Thyroid gland (tissue), 4 donors: ENCODE measurements at places on chromosomes 12 and 14. TPM values are rescaled to one million over a fixed set of nuclear protein-coding genes. Genes with fewer than 3 reads are reported as not detected.
A peak's percentile ranks its signal among the peaks of the same experiment; 100 is the strongest.

DNA sequence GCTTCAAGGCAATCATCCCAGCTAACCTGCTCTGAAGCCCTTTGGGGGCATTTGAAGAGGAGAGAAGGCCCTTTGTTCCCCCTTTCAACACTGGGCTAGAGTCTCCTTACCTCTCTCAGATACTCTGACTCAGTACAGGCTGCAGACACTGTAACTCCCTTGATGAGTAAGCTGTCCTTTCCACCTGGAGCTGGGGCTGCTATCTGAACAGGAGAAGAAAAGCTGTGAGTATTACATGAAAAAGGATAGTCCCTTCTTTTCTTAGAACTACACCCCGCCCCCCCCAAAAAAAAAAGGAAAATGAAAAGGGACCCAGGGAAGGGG, 186.6 kb upstream of the PLEKHG7 start:
- no peak for DNase-seq

DNA sequence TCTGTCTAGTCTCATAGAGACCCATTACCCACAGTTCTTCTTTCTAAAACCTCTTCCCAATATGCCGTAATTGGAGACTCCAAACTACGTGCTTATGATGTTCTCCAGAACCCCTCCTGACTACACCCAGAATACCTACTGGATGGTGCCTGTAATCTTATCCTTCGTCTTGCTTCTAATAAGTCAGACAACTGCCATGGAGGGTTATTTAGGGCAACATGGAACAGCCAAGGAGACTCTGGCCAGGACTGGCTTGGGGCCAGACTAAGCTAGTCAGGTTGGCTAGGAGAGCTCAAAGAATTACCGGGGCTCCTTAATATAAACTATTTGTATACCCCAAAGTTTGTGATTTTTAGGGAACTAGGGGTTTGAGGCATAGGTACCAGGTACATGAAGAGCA, 6.8 kb downstream of the PFKM start:
- DNase-seq, result no peak

DNA sequence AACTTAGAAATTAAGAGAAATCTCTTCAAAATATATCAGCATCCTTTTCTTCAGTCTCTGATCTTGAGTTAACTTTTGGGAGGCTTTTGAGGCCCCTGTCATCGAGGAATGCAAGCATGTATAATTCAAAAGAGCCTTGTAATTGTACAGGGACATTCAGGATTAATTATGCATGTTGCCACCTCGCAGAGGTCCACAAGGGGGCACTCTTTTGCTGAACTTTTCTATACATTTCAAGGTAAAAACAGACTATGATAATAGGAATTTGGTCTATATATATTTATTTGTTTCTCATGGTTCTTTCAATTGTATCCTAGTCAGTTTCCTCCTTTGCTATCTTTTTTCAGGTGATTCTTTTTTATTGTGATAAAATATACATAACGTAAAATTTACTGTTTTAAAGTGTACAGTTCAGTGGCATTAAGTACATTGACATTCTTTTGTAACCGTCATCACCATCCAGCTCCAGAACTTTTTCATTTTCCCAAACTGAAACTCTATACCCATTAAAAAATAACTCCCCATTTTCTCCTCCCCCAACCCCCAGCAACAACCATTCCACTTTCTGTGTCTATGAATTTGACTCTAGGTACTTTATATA, 47.0 kb upstream of the SLC2A13 start:
- peak; percentile 54 for DNase-seq

DNA sequence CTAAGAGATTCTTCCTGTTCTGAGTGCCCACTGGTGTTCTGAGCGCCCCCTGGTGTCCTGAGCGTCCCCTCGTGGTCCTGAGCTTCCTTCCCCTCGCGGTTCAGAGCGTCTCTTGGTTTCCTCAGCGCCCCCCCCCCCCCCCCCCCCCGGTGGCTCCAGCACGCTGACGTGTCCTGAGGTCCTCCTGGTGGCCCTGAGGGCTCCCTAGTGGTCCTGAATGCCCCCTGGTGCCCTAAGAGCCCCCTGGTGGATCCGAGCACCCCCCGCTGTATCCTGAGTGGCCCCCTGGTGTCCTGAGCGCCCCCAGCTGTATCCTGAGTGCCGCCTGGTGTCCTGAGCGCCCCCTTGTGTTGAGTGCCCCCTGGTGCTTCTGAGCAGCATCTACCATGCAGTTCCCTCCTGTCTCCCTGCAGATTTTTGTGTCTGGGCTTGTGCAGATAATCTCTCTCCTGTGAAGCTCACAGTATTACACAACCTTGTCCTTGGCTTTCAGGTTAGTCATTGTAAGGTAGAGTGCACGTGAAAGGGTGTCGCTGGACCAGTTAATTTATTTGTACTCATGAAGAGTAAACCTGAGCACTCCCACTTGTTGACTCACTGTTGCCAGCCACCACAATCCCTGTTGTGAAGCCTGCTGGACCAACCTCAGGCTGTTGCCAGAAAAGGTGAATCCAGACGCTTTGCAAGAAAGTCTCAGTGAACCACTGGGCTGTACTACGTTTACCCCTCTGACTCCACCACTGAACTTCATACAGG, 1168.4 kb downstream of the TMEM121 start:
- no peak for DNase-seq

DNA sequence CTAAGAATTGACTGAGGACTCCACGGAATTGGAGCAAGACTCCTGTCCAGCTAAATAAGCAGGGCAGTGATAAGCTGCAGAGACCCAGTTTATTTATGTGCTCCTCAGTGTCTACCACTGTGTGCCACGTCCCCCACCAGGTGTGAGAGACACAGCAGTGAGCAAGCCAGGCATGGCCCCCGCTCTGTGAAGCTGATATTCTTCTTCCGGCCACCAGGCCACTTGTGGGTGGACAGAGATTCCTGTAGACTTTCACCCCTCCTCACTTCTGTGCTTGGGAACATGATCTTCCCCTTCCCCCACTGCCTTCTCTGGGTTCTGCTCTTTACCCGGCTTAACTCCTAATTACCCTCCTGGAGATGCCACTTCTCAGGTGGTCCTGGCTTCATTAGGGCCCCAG, 21.3 kb downstream of the BRAP start:
- DNase-seq, result no peak

- no peak for DNase-seq
These were observed 178.8 kb downstream of the GRIP1 start for GRCh38 chr12:66500091-66500490.

GRCh38 chr14:64681796-64682710, 22.2 kb upstream of the PLEKHG3 start:
- peak; percentile 94 for DNase-seq

- no peak for DNase-seq
These were observed at the start of gene RHOJ for GRCh38 chr14:63204407-63205043. Gene RHOJ (plus strand): TSS chr14:63204443. CDS start chr14:63204870, 427 bp downstream.

- DNase-seq, result peak; percentile 79
These were observed 133.8 kb upstream of the NUDT4 start for GRCh38 chr12:93243689-93244513.

DNA sequence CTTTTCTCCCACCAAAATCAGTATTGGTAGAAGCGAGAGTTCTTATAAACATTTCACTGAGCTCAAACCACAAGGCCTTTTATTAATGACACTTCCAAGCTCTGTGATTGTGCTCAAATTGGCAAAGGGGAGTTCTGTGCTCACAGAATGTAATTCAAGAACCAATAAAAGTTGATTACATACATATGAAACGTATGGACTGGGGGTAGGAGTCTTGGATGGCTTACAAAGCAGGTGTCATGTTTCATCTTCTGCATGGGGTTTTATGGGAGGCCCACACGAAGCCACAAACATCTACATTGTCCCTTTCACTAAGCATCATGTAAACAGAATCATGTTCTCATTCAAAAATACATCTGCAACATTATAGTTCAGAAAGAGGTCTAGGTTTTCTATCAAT, 828.3 kb downstream of the VRK1 start:
- DNase-seq, result no peak

- DNase-seq, result no peak
These were observed 11.5 kb downstream of the DCP1B start for GRCh38 chr12:1992732-1993131.

DNA sequence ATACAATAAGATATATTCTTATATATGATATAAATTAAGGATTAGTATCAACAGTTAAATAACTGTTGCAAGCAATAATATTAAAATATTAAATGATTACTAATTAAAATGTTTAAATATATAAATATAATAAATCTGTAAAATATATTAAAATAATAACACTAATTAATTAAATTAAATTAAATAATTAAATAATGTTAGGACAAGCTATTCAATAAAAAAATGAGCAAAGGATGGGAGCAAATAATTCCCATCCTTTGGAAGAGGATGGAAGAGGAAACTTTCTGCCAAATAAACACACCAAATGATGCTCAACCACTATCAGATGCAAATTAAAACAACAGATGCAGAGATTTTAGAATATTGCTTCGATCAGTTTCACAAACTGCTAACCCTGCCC, 39.4 kb upstream of the BMP4 start:
- DNase-seq, result no peak

- no peak for DNase-seq
These were observed 148.4 kb downstream of the KSR2 start for GRCh38 chr12:117820216-117820907.

DNA sequence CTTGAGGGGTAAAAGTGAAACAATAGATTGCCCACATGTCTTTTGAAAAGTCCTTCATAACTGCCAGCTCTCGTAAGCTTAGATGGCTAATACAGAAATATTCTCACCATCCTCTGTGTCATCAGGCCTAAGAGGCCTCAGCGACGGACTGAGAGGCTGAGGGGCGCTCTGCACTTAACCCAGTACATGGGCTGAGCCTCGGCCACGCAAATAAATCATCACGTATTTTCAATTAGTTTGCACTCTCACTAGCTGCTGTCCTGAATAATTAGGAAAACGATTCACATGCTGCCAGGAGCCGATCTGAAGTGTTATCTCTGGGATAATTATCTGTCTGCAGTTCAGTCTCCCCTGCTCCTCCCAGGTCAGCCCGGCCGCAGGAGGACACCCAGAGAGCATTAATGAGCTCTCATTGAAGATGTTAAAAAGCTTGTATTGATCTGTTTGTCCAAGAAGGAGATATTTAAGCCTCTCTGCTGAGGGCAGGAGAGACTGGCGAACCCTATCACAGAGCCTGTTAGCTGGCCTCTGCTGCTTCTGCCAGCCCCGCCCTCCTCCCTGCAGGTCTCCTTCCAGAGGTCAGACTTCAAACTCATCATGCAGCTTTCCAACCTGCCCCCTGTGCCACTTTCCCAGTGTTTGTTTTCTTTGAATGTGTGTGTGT, 1051.3 kb downstream of the VRK1 start:
- DNase-seq, result no peak

- no peak for DNase-seq
These were observed 138.5 kb downstream of the SLC16A7 start for GRCh38 chr12:59734371-59734770.

GRCh38 chr14:29148221-29148620, 381.6 kb downstream of the FOXG1 start:
- no peak for DNase-seq

DNA sequence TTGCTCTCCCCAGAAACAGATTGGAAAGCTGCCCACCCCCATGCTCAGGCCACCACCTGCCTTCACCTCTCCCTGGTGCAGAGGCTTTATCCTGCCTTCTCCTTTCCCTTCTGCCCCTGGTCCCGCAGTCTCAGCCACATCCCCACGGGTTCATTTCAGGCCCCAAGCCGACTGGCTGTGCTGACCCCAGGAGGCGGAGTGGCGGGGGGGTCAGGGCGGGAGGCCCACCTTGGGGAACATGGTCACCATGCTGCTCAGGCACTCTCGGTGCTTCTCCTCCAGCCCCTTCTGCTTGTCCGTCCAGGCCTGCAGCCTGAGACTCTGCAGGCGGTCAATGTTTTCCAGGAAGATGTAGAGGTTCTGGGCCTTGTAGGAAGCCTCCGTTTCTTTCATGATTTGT, 6.9 kb downstream of the FAM186B start:
- DNase-seq, result no peak

DNA sequence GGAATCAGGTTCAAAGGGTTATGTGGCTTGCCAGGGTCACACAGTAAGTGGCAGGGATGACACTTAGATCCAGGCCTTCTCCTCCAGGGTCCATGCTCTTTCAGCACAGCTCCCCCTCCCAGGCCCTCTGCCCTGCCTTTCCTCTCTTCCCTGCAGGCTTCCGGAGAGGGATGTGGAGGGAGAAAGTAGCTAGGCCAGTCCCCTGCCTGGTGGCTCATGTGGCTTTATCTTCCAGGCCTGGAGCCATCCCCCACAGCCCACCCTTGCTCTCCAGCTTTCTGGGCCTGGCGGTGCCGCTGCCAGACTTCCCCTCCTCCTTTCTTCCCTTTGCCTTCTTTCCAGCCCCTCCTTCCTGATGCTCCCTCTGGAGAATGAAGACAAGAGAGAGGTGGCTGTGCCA, 1.7 kb downstream of the PSMB11 start:
- no peak for DNase-seq

DNA sequence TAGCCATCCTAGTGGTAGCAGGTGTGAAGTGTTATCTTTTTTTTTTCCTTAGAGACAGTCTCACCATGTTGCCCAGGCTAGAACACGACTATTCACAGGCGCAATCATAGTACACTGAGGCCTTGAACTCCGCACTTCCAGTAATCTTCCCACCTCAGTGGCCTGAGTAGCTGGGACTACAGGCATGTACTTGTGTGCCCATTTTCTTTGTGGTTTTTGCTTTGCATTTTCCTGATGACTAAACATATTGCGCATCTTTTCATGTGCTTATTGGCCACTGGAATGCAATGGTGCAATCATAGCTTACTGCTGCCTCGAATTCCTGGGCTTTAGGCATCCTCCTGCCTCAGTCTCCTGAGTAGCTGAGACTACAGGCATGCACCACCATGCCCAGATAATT, 33.3 kb upstream of the GCH1 start:
- no peak for DNase-seq

DNA sequence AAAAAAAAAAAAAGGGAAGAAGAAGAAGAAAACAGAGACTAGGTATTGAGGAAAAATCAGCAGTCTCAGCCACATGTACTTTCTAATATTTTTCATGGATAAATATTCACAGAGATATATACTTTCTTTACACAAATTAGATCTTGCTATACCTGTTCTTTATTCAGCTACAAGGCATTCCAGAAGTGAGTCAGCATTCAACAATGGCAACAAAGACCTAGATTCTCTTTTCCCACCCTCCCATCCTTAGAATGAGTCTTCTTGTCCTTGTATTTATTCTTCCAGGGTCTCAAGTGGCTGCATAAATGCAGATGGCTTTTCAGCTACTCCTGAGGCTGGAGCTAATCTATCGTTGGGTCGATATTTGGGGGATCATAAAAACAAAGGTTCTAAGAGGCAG, 93.0 kb downstream of the NT5DC3 start:
- DNase-seq, result no peak

IFNG gene
- total RNA-seq, result not detected

PMCH gene
- not detected for total RNA-seq

CTSG gene
- not detected for total RNA-seq

LHX5 gene
- total RNA-seq, result not detected

TRIM9 gene
- total RNA-seq, result 1.7 TPM
